ENCODE measurements at places on chromosomes 4 and X. TPM values are rescaled to one million over a fixed set of nuclear protein-coding genes. Genes with fewer than 3 reads are reported as not detected.

GRCh38 chr4:54378461-54378860, 149.4 kb downstream of the PDGFRA start:
- DNase-seq, result no peak

SPON2 gene
- total RNA-seq, result 84.3 TPM

KLHL34 gene
- 0.48 TPM for total RNA-seq

DNA sequence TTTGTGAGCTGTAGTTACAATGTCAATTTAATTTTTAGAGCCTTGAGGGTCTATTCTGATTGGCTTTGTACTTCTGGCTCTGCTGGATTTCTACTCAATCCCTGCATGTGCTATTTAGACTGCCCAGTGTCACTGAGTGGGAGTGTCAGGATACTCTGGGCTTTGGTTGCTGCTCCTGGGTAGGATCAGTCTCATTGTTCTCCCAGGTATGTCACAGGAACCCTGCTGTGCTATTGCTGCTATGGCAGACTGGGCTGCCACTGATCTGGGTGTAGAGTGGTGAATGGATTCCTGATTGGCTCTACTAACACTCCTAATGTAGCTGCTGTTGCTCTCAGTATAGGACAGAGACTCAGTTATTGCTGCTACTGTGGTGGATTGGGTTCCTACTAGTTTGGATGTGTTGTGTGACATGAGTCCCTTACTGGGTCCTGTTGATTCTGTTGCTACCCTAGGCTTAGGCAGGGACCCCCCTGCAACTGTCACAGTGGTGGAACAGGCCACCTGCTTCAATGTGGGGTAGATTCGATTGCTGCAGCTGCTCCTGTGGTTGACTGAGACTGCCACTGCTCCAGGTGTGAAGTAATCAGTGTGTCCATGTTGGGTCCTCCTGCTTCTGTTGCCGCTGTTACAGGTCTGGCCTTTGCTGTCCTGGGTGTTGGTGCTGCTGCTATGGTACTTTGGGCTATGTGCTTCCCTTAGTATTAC, 707.8 kb upstream of the AMOT start:
- no peak for DNase-seq

NBDY gene
- total RNA-seq, result 2.4 TPM

DNA sequence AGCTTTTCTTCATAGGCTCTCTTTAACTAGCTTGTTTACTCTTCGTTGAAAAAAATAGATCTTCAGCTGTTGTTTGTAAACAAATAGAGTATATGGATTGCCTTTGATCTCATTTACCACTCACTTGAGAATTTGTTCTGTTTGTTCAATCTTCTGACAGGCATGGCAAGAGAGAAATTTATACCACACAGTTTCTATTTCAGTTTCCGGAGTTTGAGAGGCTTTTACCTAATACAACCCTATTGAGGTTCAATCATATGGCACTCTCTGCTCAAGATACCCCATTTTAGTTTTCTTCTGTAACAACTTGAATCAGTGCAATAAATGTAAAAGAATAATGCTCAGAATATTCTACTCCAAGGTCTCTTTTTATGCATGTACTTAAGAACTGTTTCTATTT, 148.0 kb downstream of the EMCN start:
- DNase-seq, result no peak

GRCh38 chr4:102129810-102130209, 215.5 kb downstream of the SLC39A8 start:
- DNase-seq, result no peak

DNA sequence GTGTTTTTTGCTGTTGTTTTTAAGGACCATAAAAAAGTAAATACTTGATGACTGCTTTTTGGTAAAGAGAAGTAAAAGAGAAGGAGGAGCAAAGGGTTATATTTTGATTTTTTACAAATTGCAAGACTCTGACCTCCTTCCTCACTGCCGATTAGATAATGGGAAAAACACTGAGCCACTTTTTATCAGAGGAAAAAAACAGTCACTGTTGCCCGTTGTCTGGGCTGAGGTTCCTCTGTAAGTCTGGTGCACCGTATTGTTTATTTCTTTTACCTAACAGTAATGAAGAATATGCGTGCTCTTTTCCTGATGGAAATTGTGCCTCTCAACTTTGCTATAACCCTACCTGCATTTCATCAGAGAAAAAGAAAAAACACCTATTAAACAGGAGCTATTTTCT, 178.7 kb upstream of the EMCN start:
- no peak for DNase-seq

GRCh38 chrX:39605183-39605582, 492.6 kb downstream of the BCOR start:
- no peak for DNase-seq

DNA sequence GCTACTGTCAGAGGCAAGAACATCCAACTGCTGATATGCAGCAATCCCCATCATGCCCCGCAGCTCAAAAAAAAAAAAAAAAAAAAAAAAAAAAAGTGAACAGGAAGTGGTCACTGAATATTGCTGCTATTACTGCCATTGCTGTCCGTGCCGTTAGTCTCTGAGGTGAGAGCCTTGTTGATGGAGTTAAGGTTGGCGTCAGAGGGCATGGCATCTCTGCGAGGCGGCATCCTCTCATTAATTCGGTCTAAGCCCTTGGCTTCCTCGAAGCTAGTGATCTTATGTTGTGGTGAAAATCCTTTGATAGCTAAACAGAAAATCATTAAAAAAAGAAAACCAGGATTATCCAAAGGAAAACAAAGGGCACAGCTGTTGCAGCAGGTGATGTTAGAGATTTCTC, 321.6 kb downstream of the PPP3CA start:
- DNase-seq, result no peak

GRCh38 chrX:54964766-54965497, 29.1 kb downstream of the PFKFB1 start:
- DNase-seq, result no peak

DNA sequence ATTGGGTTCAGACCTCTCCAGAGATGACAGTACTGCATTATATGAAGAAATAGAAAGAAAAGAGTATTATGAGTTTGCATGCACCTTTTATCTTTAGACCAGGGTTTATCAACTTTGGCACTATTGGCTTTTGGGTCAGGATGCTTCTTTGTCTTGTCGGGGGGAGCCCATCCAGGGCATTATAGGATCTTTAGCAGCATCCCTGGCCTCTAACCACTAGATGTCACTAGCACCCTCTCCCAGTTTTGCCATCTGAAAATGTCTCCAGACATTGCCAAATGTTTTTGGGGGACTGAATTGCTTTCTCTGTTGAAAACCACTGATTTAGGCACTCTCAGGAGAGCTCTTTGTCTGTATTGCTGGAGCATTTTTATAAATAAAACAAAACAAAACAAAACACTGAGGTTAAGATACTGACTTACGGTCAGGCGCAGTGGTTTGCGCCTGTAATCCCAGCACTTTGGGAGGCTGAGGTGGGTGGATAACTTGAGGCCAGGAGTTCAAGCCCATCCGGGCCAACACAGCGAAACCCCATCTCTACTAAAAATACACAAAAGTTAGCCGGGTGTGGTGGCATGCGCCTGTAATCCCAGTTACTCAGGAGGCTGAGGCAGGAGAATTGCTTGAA, 23.6 kb downstream of the CA5B start:
- DNase-seq, result no peak

DNA sequence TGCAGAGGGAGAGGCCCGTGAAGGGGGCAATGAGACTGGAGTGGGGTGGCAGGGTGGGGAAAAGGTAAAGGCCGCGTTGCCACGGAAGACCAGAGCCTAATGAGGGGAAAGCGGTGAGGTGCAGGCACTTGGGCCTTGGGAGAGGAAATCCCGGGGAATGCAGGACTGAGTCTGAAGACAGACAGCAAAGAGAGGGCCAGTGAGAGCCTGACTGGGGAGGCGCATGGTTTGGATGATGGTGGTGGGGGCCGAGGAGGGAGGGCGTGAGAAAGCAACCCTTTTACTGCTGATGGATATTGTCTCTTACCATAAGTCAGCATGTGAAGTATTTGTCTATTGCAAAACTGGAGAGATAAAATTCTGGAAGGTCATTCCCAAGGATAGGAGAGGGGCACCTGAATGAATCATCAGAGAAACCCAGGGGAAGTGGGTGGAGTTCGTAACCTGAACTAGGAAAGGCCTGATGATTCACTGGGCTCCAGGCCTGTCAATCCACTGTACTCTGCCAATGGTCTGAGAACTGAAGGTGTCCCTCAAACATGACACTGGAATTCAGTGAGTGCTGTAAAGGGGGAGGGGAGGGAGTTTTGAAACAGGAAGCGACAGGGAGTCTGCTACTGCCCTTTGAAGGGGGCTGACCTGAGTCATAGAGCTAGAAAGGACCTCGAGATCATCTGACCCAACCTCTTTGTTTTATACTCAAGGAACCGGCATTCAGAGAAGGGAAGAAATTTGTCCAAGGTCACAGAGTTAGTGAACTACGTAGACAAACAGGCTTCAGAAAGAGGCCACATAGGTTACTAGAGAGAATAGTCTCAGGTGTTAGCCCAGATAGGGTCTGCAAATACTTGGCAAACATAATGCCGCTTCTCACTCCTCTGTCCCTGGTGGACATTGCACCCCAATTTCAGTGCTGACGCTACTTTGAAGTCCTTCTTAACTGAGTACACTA, 52.2 kb downstream of the NALF2 start:
- peak; percentile 64 for DNase-seq

GRCh38 chrX:107205770-107206696, at the start of the genes DNAAF6 and NUP62CL:
DNAAF6 (plus strand) TSS chrX:107206611; CDS start chrX:107212876, 6,265 bp downstream.
NUP62CL (minus strand) TSS chrX:107206433; CDS start chrX:107175146, 31,287 bp downstream.
- DNase-seq, result peak; percentile 57

- no peak for DNase-seq
Measured at GRCh38 chrX:112803060-112803459, 37.6 kb downstream of the AMOT start.

EIF2S3 gene
- 220 TPM for total RNA-seq

FGA gene
- total RNA-seq, result 3.6 TPM

DNA sequence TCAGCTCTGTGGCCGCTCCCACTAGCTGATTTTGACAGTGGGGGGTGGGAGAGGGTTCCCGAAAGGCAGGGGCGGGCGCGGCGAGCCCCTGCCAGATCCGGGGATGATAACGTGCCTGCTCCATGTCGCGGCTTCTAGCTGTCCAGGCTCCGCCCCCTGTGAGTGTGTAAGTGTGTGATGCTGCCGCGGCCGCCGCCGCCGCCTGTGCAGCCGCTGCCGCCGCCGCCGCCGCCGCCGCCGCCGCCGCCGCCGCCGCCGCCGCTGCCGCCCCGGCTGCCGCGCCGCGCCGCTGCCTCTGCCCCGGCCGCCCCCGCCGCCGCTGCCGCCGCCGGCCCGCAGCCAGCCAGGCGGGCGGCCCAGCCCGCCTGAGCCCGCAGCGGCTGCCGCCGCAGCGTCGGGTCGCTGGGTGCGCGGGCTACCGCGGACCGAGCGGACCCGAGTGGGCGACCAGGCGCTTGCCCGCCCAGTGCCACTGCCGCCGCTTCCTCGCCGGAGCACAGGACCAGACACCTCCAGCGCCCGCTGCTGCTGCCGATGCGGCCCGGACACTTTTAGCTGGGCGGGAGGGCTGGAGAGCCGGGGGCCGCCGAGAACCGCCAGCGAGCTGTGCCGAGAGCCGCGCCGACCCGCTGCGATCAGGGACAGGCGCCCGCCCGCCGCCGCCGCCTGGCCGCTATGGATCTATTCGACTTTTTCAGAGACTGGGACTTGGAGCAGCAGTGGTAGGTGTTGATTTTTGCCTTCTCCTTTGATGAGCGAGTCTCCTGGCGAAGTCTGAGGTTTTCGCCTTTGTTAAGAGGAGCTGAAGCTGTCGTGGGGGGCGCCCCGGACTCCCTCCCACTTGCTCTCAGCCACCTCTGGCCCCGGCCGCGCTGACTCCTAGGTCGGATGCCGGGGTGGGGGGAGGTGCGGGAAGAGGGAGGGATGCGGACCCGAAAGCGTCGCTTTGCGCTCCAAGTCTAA, at the start of gene AFF2:
AFF2 (plus strand) TSS at position 195 of the 963 bp plus-strand sequence; CDS start at position 676, 481 bp downstream.
- DNase-seq, result peak; percentile 31

BMX gene
- total RNA-seq, result 8.7 TPM

GRCh38 chr4:4394644-4395043, 7.7 kb downstream of the NSG1 start:
- DNase-seq, result no peak

DNA sequence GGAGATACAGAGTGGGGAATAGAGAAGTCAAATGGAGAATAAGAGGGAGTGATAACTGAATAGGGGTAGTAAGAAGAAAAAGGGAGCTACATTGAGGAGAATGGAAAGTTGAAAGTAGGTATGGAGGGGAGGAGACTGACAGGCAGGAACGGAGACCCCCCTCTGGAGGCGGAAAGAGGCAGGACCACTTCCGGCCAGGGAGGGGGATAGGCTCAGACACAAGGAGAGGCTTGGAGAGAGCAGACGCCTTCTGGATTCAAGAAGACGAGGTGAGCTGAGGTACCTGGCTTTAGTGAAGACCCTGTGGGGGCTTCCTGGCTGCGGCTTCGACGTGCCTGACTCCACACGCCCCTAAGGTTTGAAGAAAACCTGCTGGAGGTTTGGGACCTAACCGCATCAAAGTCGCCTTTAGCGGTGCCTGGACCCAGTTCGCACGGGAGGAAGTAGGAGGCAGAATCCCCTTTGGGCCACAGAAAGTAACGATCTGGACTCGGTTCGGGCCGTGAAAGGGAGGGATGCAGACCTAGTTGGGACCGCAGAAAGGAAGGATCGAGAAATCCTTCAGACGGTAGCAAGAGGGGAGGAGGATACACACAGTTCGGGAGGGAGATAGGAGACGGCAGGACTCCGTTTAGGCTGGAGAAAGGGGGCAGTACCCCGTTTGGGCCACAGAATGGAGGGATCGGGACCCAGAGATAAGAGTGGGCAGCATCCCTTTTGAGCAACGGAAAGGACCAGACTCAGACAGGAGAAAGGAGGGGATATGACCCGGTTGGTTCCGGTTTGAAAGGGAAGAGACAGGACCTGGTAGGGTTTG, at the start of gene TRO:
TRO (plus strand) TSS at position 215 of the 817 bp plus-strand sequence. CDS start 1,423 bp downstream, outside the sequence.
- DNase-seq, result peak; percentile 51

Measured in umbilical cord (tissue), 2 donors.